NCI-H774 (cell line): ENCODE measurements at places on chromosomes 4 and X.

DNA sequence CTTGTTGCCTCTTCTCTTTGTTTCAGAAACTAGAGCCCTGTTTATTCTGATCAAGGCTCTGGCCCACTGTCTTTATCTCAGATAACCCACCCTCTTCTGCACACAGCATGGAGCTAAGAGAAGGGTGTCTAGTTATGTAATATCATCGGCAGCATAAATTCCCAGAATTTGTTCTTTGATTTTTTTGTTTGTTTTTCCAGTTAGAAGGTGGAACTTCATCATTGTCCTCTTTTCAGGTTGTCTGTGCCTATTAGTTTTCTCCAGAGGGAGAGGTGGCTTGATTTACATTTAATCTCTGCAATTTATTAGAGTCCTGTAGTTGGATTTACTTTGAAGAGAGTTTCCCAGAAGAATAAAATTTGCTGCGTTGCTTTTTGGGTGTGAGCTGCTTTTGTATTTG, 15.2 kb upstream of the F11 start:
- DNase-seq: no peak

DNA sequence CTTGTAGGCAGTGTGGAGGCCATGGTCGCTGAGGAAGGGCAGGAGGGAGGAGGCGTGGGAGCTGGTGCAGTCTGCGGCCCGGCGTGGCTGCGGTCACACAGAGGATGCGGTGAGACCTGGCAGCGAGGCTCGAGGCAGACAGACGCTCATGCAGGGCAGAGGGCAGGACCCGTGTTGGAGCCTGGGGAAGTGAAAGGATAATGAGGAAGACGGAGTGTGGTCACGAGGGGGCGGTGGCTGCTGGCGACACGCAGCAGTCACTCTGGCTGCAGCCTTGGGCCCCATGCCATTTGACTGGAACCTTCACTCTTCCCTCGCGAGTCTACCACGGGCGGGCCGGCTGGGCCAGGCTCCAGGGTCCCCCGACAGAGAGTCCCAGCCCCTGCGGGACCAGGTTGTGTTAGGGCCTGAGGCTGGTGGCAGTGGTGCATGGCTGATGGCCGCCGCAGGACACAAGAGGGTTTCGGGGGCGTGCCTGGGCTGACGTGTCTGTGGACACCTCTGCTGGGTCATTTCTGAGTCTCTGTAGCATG, 68.8 kb upstream of the HGFAC start:
- no peak for DNase-seq

DNA sequence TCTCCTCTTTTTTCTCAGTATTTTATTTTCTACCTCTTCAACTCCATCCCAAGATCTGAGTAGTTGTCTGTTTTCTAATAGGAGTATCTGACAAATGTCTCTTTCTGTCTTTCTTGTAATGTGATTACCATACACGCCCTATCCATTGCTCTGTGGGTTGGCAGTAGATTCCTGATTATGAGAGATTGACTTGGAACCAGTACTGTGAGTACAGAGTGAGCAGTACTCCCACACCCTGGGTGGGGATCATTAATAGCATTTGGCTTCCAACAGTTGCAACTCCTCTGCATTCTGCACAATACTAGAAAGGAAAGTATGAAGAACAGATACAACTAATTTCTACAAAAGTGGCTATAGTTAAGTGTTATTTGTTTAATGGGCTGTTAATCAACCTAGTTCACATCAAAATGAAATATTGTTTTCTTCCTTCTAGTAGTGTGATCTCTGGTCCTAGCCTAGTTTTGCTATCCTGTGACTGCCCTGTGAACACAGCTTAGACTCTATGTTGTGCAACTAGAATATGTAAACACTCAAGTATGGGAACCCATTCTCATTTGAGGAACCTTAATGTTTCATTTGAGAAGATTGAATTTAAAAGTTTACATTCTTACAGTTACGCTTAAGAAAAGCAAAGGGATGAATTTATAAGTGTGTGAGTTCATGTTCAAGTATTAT, 112.9 kb downstream of the PTPN13 start:
- DNase-seq: no peak

DNA sequence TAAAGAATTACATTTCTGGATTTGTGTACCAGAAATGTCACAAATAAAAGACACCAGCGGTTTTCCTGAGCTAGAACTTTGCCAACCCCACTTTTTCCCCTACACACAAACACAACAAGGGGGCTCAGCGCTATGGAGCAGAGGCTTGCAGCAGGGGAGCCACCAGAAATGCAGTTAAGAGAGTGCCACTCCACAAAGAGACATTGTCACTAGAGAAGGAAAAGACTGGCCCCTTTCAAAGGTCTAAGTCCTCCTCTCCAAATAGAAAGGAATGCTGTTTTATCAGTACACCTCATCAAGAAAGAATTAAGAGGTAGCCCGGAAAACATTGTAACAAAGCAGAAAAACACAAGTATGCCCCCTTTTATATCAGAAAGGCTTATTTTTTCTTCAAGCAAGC, 419.5 kb downstream of the HNRNPD start:
- no peak for DNase-seq

DNA sequence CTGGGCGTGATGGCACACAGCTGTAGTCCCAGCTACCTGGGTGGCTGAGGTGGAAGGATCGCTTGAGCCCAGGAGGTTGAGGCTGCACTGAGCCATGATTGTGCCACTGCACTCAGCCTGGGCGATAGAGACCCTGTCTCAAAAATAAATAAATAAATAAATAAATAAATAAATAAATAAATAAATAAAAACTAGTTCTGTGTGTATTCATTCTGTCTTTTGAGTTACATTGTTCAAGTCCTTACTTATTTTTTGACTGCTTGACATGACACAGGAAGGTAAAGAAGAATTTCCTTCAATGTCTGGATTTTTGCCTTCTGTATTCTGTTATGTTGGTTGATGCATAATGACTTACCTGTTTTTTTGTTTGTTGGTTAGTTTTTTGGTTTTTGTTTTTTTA, 2.2 kb upstream of the NAA10 start:
- no peak for DNase-seq

DNA sequence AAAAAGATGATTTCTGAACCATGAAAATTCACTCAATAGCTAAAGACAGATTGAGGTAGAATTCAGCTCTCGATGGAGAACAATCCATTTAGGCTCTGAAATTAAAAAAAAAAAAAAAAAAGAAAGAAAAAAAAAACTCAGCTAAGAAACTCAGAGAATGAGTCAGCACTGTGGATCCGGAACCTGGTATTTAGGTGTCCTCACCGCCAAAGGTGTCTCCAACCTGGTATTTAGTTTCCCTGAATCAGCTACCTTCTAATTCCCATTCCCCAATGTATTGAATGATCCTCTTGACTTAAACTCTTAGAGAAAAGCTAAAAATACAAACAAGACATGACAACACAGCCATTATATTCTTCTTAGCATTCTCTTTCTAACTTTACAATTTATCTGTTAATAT, 150.3 kb upstream of the RASGEF1B start:
- no peak for DNase-seq

- no peak for DNase-seq
Measured at GRCh38 chr4:182944484-182945213, 27.5 kb upstream of the DCTD start.

DNA sequence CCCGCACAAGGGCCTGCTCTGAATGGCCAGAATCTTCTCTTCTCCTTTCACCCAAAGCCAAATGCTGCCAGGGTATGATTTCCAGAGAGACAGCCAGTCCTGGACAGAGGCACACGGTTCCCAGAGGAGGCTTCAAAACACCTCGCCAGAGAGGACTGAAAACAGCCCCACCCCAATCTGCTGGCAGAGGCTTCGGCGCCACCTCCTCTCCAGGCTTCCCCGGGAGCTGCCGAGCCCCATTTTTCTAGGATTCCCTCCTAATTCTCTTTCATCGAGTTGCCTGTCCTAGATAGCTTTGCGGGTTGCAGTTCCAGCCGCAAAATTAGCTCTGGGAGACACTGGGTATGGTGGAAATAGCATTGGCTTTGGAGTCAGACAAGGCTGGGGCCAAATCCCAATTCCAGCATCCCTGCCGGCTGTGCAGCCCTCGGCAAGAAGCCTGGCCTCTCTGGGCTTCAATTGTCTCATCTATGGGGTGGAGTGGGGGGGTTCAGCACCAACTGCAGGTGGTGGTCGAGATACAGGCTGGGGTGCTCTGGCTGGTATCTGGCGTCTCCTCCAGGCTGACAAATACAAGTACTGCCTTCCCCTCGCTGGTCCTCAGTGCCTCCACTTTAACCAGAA, 22.6 kb downstream of the PPP2R2C start:
- DNase-seq: no peak

GRCh38 chrX:112668476-112669409, 11.0 kb downstream of the LHFPL1 start:
- no peak for DNase-seq
